ENCODE measurements at places on chromosomes 4 and X. TPM values are rescaled to one million over a fixed set of nuclear protein-coding genes. Genes with fewer than 3 reads are reported as not detected.
A peak's percentile ranks its signal among the peaks of the same experiment; 100 is the strongest.

- H3K4me1 ChIP-seq, result peaks cover 4% of the 10 kb centered on the region
- peaks cover 9% of the 10 kb centered on the region for H3K36me3 ChIP-seq
- no peak overlapping the region for H3K27ac ChIP-seq
- no peak overlapping the region for H3K4me3 ChIP-seq
- no peak for DNase-seq
These were observed 77.4 kb downstream of the MTMR1 start for GRCh38 chrX:150770623-150771022.

DNA sequence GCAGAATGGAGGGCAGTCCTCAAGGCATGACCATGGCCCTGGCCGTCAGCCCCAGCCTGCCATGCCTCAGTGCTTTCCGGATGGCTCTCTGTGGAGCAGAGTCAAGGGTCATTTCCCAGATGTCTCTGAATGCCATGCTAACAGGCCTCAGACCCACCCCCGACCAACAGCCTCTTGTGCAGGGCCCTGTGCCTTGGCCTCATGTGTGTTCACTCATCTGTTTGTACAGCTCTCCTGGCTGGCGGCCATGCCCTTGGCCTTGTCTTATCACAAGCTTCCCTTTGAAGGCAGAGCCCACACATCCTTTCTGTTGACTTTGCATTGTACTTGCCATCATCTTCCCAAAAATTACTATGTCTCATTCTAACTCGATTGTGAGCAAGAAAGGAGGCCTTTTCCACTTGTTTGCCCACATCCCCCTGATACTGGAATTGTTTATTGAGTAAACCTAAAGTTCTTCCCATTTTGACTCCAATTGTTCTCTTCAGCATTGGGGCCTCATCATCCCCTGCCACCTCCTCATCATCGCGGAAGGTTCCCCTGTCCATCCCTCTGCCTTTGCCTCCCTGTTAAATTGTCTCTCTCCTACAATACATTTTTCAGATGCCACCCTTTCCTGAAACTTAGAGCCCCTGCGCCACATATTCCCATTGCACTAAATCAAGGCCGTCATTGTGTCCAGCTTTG is 6.3 kb downstream of the CA5B start:
- H3K36me3 ChIP-seq, result peaks cover 45% of the 10 kb centered on the region
- peak overlapping the region; percentile 77 for H3K27ac ChIP-seq
- no peak for DNase-seq
- H3K27me3 ChIP-seq, result no peaks in the 10 kb centered on the region
- H3K4me3 ChIP-seq, result peak overlapping the region; percentile 45
- H3K4me1 ChIP-seq, result peaks cover 86% of the 10 kb centered on the region

GRCh38 chr4:2843941-2844584 is 419 bp downstream of the ADD1 start:
- no peaks in the 10 kb centered on the region for H3K27me3 ChIP-seq
- peak; percentile 13 for DNase-seq
- peaks cover 64% of the 10 kb centered on the region for H3K4me1 ChIP-seq

DNA sequence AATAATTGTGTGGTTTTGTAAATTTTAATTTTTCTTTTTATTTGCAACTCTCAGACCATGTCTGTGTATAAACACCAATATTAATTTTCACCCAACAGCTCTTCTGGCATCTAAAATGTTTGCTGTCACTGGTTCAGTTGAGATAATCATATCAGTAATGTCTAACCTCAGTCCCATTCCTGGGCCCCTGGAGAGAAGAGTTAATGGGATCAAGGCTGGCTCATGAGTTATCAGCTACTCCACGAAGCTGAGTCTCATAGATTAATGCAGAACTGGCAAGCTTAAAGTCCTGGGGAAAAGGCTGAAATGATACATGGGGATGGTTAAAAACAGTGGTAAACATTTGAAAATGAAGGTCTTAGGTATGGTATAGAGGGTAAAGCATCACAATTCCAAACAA is 28.4 kb upstream of the TSPAN5 start:
- H3K27ac ChIP-seq, result no peak overlapping the region
- no peaks in the 10 kb centered on the region for H3K27me3 ChIP-seq
- H3K4me3 ChIP-seq, result no peak overlapping the region
- H3K36me3 ChIP-seq, result no peaks in the 10 kb centered on the region
- H3K4me1 ChIP-seq, result peaks cover 29% of the 10 kb centered on the region

DNA sequence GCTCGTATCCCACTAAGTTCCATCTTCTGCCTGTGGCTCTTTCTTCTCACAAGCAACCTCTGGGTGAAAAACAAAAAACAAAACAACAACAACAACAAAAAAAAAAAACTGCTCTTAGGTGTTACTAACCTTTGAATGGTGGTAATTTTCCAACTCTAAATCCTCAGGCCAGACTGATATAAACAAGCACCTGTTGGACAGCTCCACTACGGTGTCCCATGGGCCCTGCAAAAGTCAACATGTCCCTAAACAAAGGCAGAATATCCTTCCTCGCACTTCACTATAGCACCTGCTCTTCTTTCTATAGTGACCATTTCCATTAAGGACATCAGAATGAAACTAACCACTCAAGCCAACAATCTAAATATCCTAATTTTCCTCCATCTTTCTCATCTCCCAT is 54.6 kb upstream of the PARM1 start:
- H3K27me3 ChIP-seq, result peaks cover 28% of the 10 kb centered on the region
- DNase-seq, result no peak
- H3K36me3 ChIP-seq, result no peaks in the 10 kb centered on the region

DNA sequence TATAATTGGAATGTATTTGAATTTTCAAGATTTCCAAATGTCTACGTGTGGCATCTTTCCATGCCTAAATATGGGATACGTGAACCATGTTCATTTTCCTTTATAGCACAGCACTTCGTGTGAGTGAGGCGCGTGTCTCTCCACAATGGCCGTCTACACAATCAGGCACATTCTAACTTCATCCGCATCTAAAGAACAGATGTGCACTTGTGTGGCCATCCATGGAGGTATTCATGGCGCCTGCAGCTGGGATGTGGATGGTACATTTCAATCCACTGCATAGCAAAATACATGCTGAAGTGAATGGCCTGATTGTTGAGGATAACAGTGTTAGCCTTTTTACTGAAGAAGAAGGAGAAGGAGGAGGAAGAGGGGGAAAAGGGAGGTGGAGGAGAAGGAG is 34.5 kb upstream of the TRIM2 start:
- peaks cover 9% of the 10 kb centered on the region for H3K27me3 ChIP-seq
- peaks cover 5% of the 10 kb centered on the region for H3K36me3 ChIP-seq
- H3K27ac ChIP-seq, result no peak overlapping the region
- no peak overlapping the region for H3K4me3 ChIP-seq
- DNase-seq, result no peak
- H3K4me1 ChIP-seq, result no peaks in the 10 kb centered on the region

DNA sequence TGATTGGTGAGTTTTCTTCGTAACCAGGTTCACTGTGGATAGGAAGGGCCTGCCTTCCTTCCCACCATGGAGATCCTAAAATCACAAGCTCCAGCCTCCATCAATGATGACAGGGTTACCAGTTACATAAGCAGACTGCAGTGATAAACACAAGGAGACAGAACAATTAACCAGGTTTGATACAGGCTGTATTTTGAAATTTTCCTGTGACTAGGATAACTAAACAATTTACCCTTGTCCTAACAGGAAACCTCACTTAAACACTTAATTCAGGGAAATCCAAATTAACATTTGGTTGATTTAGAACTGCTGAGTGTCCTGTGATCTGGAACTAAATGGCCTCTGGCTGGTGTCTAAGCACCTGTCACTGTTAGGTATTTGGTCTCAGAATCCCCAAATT is 3.1 kb upstream of the SLC9B2 start:
- DNase-seq, result no peak
- H3K27ac ChIP-seq, result peak overlapping the region; percentile 45
- H3K36me3 ChIP-seq, result peaks cover 6% of the 10 kb centered on the region
- peaks cover 29% of the 10 kb centered on the region for H3K4me1 ChIP-seq

DNA sequence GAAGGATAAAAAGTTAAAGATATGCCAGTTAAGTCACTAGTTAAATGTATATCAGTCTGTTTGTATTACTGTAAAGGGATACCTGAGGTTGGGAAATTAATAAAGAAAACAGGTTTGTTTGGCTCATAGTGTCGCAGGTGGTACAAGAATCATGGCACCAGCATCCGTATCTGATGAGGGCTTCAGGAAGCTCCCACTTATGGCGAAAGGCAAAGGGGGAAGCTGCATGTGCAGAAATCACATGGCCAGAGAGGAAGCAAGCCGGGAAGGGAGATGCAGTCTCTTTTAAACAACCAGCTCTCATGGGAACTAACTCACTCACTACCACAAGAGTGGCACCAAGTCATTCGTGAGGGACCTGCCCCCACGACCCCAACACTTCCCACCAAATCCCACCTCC is 91.9 kb upstream of the SH3RF1 start:
- DNase-seq, result no peak
- no peak overlapping the region for H3K27ac ChIP-seq
- H3K27me3 ChIP-seq, result peaks cover 8% of the 10 kb centered on the region
- peaks cover 9% of the 10 kb centered on the region for H3K36me3 ChIP-seq
- H3K4me1 ChIP-seq, result no peaks in the 10 kb centered on the region
- no peak overlapping the region for H3K4me3 ChIP-seq

DNA sequence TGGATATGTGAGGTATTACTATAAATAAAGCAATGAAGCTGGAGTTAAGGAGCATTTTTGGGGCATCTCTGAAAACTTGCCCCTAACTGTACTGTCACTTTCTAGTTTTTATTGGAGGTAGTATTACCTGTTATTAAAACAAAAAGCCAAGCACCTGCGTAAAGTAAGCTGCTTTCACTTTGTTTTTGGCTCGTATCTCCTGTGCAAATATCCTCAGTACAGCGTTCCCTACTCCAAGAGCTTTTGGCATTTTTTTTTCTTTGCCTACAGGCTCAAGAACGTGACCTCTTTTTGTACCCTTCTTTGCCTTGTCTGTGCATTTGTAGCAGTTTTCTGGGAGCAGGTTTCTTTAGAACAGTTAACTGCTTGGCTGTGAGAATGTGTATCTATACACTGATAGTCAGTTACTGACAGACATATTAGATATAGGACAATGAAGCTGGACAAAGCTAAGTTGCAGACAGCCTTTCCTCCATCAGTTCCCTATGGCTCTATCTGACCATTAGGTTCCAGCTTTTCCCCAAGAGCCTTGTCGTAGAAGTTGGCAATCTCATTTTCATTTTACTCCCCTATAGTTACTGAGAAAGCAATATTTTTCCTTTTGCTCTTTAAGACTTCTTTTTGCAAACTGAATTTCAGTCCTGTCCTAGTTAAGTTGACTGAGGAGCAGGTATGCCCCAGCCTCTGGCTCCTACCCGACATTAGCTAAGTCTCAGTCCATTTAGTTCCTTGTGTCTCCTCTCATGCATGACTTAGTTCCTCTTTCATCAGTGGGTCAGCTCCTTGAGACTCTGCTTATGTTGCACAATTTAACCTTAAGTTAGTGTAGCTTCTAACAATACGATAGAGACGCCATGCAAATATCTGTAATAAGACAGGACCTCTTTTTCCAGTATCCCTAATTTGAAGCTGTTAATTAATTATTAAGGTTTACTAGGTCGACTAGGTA is 71.5 kb upstream of the HPRT1 start:
- H3K27me3 ChIP-seq, result no peaks in the 10 kb centered on the region
- peaks cover 2% of the 10 kb centered on the region for H3K36me3 ChIP-seq
- no peak overlapping the region for H3K4me3 ChIP-seq

DNA sequence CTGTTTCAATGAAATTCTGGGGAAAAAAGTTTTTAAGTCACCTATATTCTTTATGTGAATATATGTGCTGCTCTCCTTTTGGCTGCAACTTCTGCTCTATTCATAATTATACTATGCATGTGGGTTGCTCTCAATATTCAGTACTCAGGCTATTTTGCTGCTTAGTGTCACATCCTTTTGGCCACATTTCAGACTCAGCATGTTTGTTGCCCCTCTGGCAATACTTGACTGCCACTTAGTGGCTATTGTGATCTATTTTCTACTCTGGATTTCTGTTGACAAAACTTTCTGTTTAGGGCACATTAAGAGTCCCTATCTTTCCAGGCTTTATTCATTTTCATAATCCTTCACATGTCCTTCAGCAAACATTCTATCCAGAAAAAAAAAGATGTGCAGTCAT is 15.8 kb upstream of the CT45A1 start:
- no peaks in the 10 kb centered on the region for H3K4me1 ChIP-seq
- no peak overlapping the region for H3K4me3 ChIP-seq

DNA sequence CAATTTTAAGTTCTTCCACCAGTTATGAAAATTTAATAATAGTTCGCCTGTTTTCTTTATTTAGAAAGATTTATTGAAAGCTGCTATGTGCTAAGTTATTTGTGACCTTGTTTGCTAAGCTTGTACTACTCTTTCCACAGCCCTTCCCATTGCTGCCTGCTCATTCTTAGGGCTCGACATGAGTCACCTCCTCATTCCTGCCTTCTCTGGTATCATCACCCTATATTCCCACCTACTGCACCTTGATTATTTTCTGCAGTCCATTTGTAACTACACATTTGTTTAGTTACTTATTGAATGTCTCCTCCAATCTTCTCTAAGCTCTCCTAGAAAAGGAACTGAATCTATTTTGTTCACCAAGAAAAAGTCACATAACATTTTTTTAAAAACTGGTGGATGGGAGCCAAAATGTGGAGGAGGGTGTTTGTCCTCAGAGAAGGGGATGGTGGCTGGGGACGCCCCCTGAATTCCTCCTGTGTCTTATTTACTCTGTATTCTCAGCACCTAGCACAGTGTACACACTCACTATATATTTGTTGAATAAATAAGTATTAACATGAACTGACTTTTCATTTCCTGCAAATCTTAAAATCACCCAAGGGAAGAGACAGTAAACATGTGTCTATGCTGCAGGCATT is 3.7 kb upstream of the RAB9A start:
- H3K27ac ChIP-seq, result peak overlapping the region; percentile 6
- H3K36me3 ChIP-seq, result no peaks in the 10 kb centered on the region
- H3K4me3 ChIP-seq, result no peak overlapping the region
- H3K4me1 ChIP-seq, result peaks cover 10% of the 10 kb centered on the region
- no peaks in the 10 kb centered on the region for H3K27me3 ChIP-seq
- no peak for DNase-seq

Gene SPATA4
- not detected for total RNA-seq

Gene IL2RG
- total RNA-seq, result 301 TPM

Gene MAOB
- total RNA-seq, result not detected

Gene PABPC1L2A
- not detected for total RNA-seq

Gene ZNF157
- 2.2 TPM for total RNA-seq

Gene HMX1
- total RNA-seq, result not detected

Data from naive thymus-derived CD8-positive, alpha-beta T cell (primary cell).